ENCODE measurements at places on chromosomes 12 and 14.

- no peak for DNase-seq
These were observed 398.5 kb downstream of the FSCB start for GRCh38 chr14:44108601-44109000.

- DNase-seq: no peak
These were observed 1.1 kb upstream of the RPL41 start for GRCh38 chr12:56115329-56115728.

DNA sequence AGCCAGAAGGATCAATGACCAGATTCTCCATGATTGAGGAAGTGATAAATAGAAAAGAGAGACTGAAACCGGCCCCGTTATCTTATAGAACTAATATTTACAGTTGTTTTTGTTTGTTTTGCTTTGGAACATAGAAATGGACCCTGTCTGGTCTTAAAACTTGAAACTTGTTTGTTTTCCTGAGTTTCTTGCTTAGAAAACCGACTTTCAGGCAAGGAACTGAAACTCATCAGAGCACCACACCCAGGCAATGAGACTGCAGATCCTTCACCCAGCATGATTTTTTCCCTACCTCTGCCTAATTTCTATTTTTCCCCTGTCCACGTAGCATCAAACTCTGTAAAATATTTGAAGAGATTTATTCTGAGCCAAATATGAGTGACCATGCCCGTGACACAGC is 10.6 kb upstream of the CLEC12A start:
- no peak for DNase-seq

DNA sequence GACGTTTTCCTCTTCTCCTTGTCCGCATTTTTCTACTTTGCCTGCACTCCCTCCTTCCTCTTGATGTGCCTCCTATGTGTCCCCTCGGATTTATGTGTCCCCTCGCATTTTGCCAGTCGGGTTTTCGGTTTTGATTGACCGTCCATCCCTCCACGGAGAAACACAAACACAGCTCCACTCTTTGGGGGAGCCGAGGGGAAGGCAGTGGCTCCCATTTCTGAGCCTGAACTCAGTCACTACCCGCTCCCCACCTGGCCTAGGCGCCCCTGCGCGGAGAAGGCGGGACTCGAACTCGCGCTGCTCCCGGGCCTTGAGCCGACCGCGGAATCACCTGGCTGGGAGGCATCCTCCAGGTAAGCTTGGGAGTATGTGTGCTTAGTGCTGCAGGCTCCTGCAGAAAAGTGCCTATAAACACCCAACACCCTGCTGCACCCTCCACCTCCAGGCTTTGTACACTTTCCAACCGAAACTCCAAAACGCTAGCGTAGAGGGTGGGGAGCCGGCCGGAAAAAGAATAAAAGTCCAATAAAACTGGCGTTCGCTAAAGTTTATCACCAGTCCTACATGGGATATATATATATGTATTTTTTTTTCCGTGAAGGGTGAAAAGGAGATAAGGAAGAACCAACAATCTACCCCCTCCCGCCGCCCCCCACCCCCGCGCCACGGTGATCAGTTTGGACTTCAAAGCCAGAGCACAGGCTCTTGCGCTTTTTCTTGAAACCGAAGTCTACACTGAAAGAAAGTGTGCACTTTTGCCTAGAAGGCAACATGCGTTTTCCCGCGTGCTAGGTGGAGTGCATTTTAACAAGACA is 3.3 kb upstream of the CCND2 start:
- DNase-seq: peak; percentile 88

DNA sequence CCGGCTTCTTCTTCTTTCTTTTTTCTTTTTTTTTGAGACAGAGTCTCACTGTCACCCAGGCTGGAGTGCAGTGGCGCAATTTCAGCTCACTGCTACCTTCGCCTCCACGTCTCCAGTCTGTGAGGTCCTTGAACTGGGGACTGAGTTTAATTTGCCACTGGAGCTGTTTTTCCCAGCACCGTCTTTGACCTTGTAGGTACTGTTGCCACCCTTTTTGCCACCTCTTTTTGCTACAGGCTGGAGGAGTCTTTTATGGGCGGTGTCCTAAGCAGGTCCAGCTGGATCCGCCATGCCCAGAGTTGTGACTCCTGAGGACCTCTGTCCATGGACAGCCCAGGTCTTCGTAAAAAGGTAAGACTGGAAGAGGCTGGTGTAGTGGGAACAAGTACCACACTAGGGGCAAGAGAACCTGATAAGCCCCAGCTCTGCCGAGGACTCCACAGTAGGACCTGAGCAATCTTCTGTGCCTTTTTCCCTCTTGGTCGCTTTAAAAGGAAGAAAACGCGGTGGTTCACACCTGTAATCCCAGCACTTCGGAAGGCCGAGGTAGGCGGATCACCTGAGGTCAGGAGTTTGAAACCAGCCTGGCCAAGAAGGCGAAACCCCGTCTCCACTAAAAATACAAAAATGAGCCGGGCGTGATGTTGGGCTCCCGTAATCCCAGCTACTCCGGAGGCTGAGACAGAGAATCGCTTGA is 946 bp downstream of the RNU4-2 start:
- DNase-seq: peak; percentile 66

DNA sequence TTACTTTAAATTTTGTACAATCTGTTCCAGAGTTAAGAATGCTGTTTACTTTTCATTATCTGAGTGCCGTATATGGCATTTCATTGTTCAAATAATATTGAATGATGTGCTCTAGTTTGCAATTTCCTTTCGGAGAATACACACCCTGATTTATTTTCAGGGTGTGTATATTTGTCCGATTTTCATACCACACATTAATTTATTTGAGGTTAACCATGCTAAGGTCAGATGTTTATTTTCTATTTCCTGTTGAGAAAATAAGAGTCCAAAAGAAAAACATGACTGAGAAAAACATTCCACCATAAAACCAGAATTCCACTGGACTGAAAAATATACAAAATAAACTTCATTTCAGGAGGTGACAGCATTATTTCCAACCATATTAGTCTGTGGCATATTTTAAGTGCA is 64.2 kb upstream of the OVCH1 start:
- DNase-seq: no peak

Measured in activated CD8-positive, alpha-beta memory T cell treated with anti-CD3 and anti-CD28 coated beads for 24 hours (primary cell).